Iris pigment epithelial cell (primary cell): ENCODE measurements at places on chromosomes 5 and 9.
A peak's percentile ranks its signal among the peaks of the same experiment; 100 is the strongest.

GRCh38 chr5:102986074-102986473, 133.9 kb downstream of the GIN1 start:
- no peak for DNase-seq

DNA sequence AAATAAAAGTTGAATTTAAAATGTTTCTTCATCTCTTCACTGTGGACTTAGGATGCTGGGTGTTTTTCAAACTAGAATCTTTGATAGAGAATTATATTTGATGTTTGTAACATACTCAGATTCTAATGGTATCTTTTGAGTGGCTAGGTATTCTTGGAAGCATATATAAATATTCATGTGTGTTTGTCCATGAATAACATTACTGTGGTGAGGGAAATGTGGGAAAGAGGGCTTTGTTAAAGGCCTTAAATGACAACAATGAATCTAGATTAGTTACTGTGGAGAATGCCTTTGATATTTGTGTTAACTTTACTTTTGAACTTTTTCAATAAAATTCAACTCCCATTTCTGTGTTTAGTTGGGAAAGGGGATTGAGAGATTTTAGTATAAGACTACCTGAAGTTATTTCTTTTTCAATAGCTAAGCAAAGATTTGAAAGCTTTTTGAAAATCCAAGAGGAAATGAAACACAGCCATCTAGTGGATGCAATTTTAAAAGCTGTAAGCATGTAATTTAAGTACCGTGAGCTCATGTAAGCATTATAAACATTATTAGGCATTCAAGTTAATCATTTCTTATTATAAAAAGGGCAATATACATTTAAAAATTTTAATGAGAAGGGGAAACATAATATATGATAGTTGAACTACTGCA, 69.6 kb downstream of the CCDC171 start:
- peak; percentile 44 for DNase-seq

- DNase-seq: peak; percentile 5
These were observed 712.3 kb upstream of the WWC1 start for GRCh38 chr5:167578977-167579692.

- DNase-seq: peak; percentile 92
These were observed 53.1 kb downstream of the SVEP1 start for GRCh38 chr9:110526426-110526825.

DNA sequence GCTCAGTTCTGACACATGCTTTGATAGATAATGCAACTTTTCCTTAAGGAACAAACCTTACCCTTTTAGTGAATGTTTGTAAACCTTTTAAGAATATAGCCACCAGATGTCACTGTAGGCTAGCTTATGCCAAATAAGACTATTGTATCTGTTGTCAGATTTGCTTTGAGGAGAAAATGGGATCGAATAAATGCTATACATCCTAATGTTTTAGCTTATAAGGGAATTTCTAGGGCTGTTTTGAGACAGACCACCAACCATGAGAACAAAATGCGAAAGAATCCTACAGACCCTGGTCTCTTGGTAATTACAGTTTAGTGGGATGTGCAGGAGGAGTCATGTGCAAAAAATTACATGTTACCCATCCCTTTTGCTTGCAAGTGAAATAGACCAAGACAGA, 127.6 kb upstream of the NMUR2 start:
- DNase-seq: peak; percentile 56

DNA sequence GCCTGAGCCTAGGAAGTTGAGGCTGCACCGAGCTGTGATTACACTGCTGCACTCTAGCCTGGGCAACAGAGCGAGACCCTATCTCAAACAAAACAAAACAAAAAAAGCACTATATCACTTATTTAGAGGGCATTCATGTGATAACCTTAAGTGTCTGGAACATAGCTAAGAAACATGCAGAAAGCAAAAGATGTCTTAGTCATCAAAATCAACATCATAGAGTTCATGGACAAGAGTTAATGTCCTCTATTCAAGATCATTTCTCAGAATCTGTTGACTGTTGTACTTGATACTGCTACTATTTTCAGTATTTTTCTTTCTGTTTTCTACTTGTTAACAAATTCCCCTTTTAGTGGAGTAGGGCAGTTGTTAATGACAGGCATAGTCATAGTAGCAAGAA, 25.4 kb downstream of the FSD1L start:
- no peak for DNase-seq

DNA sequence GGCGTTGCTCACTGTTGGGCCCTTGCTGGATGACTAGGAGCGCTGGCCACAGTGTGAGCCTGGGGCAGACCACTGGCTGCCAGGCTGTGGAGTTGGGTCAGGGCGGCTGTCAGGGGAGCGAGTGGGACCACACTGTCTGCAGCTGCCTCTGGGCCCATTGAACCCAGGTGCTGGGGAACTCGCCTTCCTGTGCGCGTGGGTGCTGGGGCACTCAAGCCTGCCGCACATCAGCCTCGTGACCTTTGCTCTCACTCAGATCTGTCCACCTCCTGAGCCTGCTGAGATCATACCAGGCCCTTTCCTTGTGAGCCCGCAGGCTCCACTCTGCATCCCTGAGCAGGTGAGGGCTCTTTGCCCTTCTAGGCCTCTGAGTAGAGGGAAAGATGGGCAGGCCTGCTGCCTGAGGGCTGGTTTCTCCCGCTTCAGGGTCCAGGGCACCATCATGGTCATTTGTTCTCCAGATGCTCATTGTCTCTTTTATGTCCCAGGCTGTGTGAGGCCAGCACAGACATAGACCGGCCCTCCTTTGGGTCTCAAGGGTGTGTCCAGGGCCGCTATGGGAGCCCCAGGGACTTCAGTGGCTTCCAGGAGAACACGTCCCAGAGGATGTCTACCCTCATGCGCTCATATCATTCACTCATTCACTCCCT, 26.5 kb downstream of the WNK2 start:
- no peak for DNase-seq

DNA sequence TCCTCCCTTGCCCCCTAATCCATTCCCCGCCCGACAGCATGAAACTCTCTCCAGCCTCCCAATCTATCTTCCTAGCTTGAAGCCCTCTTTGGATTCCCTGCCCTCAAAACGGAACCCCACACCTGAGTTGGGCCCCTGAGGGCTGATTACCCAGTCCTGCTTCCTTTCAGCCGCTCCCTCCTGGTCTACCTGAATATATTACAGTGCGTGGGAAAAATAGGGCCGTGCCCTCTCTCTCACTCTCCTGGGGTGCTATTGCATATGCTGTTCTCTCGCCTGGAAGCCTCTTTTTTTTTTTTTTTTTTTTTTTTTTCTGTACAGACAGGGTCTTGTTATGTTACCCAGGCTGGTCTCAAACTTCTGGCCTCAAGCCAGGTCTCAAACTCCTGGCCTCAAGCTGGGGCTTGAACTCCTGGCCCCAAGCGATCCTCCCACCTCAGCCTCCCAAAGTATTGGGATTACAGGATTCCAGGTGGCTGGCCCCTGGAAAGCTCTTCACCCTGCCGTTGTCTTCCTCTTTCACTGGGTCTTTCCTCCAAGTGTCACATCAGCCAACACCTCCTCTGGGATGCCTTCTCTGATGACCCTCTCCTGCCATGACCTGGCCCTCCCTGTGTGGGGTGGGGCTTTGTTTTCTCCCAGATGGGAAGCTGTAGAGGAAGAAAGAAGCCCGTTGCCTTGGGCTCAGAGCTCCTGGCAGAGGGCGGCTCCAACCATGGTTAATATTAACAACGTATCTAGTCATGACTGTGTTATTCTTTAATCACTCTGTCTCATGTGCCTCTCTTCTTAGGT, 8.2 kb downstream of the DNM1 start:
- no peak for DNase-seq

GRCh38 chr5:31577438-31577837, 45.3 kb downstream of the C5orf22 start:
- DNase-seq: no peak

DNA sequence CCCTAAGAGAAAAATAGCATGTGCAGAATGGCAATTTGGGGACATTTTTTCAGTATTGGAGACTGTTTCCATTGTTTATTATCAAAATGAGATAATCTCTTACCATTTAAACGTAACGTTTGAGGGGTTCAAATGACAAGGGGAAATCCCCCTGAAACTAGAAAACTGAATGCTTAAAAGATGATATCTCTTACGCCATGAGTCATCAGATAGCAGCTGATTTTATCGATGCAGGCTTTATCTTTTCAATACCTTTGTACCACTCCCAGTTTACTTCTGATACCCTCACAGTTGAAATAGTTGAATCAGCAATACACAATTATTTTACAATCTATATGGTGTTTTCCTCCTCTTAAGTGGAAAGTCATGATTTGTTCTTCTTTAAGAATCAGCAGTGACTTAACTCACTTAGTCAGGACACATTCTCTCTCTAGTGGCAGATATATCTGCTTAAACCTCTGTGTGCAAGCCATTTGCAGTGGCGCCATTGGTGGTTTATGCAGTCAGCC, 29.2 kb downstream of the OSMR start:
- peak; percentile 33 for DNase-seq
